ENCODE measurements at places on chromosomes 6 and 20. TPM values are rescaled to one million over a fixed set of nuclear protein-coding genes. Genes with fewer than 3 reads are reported as not detected.

Gene TINAG
- total RNA-seq = not detected

Gene AGER
- total RNA-seq = 0.22 TPM

Gene OR5V1
- total RNA-seq = not detected

Gene VGLL2
- not detected for total RNA-seq

Gene IYD
- not detected for total RNA-seq

Gene CEP162
- total RNA-seq = 3.3 TPM

Gene HIVEP2
- 5.9 TPM for total RNA-seq

Gene MCCD1
- not detected for total RNA-seq

Gene HRH3
- total RNA-seq = not detected

Gene ENPP5
- total RNA-seq = not detected

Gene DEFB124
- not detected for total RNA-seq

All from lung microvascular endothelial cell (primary cell).